ENCODE measurements at places on chromosomes 2 and 18.

- no peak for DNase-seq
Observed at GRCh38 chr2:217722883-217723472, 279.8 kb downstream of the TNS1 start.

DNA sequence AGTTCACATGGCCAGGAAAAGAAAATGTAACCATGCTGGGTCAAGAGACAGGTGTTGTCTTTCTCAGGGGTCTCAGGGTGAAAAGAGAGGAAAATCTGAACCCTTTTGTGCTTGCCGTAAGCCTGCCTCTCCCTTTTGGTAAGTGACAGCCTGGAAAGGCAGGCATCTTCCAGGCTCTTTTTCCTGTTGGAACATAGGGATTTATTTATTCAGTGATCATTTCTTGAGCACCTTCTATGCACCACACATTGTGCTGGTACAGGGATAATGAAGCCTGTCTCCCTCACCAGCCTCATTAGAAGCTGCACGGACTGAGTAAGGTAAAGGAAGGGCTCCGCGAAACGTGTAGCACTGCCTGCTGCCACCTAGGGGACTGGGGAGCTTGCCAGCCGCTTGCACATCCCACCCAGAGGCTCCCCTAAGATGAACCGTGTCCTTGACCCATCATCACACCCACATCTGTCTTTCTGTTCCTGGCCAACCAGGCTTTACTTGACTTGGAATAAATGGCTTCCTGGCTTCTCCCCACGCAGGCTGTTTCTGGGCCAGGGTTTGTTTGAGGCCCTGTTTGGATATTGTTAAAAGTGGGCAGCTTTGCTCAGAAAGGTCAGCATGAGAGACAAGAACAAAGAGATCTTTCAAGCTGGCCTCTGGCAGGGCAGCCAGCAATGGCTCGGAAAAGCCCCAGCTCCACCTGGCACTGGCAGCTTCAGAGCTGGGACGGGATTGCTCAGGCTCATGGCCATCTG lies 73.3 kb upstream of the MCFD2 start:
- no peak for DNase-seq

DNA sequence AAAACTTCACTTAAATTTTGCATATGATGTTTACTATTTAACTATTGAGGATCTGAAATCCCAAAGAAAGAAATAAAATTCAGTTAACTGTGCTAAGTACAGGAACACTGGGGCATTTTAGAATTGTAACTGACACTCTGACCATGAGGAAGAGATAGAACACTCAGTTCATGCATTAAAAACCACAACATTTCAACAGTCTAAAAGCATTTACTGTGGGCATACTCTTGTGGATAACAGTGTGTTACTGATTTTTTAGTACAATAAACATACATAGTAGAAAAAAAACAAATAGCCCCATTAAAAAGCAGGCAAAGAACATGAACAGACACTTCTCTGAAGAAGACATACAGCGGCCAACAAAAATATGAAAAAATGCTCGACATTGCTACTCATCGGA lies 1122.7 kb upstream of the PIK3C3 start:
- DNase-seq: no peak

GRCh38 chr2:26957534-26957933 lies 12.9 kb upstream of the MAPRE3 start:
- no peak for DNase-seq

DNA sequence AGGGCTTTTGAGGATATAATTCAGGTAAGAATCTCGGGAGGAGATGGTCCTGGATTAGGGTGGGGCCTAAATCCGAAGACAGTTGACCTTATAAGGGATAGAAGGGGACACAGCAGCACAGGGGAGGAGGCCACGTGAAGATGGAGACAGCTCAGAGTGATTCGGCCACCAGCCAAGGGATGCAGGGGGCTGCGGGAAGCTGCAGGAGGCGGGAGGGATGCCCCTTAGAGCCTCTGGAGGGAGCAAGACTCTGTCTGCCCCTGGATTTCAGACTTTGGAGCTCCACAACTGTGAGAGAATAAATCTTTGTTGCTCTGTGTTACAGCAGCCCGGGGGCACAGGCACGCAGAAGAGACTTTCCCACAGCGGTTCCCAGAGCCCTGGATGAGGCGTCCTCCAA lies 143.7 kb downstream of the ASB1 start:
- no peak for DNase-seq

DNA sequence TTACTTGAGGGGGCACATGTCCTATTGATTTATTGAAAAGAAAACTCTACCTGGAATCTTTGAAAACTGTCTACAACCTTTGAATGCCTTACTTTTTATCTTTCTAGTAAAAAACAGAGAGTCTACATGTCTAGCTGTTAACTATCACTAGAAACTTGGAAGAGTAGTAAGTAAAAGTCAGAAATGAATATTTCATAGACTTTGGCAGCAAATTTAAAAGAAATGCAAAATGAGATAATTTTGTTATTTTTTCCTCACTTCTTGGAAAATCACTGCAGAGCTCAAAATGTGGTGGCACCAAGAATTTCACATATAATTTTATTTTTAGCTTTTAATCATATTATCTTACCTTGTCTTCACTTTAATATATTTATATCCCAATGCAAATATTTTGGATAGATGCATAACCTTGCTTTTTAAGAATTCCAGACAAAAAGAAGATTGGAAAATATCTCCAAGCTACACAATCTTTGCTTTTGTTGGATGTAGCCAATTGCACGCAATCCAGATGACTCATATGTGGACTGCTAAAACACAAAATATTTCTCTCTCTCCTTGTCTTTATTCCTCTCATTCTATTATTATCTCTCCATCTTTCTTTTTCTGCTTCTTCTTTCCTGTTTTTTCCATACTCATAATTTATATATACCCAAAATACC lies 92.2 kb upstream of the DSEL start:
- no peak for DNase-seq

- no peak for DNase-seq
Observed at GRCh38 chr18:23355206-23355605, 97.9 kb upstream of the RIOK3 start.

- no peak for DNase-seq
Observed at GRCh38 chr2:100563407-100564247, 834 bp downstream of the PDCL3 start.

- DNase-seq: no peak
Observed at GRCh38 chr2:28624793-28625701, 126.6 kb upstream of the PPP1CB start.

GRCh38 chr2:73839653-73840411 lies 11.1 kb downstream of the STAMBP start:
- no peak for DNase-seq

All from NCI-H2029 treated with DMSO at 0.1 percent for 48 hours (cell line).